Coronary artery (tissue), 2 donors: ENCODE measurements at places on chromosomes 4 and X.

DNA sequence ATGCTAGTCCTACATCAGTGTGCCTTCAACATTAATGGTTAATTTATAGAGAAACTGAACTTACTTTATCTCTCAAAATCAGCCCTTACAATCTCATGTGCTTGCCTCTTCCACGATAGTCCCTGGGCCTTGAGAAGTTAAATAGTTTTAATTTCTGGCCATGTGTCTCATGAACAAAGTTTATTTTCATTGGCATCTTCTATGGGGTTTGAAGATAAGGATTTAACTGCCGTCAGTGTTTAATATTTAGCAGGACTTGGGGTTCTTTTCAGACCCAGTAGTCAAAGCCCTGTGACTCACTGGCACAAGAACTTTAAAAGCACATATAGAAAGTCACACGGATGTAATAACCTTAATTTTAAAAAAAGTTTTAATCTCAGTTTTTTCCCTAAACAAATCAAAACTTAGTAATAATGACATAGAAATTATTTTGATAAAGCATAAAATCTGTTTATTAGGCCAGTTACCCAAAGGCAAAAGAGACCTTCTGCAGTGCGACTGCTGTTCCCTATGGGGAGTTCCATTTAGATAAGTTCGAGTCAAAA lies 10.1 kb upstream of the MPP1 start:
- DNase-seq, result no peak

DNA sequence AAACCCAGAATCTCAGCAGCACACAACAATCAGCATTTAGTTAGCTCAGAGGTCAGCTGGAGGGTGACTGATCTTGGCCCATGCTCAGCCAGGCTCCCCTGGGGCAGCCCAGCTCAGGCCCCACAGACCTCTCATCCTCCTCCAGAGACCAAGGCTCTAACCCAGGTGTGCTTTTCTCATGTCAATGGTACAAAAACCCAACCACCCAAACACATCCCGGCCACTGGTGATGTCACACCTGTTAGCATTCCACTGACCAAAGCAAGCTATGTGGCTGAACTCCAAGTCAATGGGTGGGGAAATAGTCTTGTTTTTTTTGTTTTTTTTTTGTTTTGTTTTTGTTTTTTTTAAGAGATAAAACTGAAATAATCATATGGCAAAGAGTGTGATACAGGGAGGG lies 77.5 kb downstream of the CYTL1 start:
- no peak for DNase-seq

DNA sequence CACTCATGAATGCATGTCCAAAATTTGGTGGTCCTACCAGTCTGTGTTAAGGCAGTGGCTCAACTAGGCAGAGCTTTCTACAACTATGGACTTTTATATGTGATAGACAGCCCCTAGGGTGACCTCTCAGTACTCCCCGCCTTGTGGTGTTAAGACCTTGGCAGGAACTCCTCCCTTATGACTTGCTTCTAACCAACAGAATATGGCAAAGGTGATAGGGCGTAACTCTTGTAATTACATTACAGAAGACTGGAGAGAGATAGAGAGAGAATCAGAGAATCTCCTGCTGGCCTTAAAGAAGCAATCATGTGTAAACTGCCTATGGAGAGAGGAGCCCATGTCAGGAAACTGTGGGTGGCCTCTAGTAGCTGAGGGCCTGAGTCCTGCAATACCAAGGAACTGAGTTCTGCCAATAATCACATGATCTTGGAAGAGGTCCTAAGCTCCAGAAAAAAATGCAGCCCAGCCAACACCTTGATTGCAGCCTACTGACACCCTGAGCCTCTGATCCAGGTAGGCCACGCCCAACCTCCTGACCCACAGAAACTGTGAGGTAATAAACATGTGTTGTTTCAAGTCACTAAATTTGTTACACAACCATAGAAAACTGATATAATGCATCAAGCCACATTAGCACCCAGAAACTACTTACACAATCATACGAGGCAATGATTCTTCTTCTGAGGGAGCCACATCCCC lies 68.9 kb downstream of the INPP4B start:
- DNase-seq, result no peak

DNA sequence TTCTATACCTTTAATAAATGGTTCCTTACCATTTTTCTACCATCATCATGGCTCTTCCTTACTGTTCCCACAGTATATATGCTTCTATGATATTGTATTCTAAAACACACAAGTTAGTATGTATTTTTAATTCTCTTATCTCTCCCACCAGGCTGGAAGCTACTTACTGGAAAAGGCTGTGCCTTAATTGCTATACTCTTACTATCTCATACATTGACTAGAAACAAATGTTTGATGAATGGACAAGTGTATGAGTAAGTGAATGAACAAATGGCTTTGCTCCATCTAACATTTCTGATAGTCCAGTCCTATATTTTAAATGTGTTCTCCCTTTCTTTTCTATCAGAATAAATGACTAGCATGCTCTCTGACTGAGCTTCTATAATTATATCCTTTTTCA lies 320.8 kb upstream of the RASGEF1B start:
- DNase-seq, result no peak

GRCh38 chrX:41946235-41946634 lies 22.9 kb upstream of the CASK start:
- no peak for DNase-seq

DNA sequence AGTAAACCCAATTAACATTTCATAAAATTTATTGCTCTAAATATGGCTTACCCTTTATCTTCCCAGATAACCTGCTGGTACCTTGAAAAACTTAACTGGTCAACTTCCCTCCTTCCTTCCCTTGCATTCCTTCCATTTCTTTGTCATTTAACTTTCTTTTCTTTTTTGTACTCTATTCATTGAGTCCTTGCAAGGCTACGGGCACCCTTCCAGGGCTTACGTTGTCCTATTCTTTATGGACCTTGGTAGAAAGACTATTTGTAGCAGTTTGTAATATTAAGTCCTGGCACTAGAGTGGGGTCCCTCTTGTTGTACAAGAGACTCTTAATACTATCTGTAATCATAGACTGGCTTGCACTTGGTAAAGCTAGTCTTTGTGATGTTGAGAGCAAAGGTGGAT lies 8.0 kb upstream of the GATB start:
- DNase-seq, result no peak

DNA sequence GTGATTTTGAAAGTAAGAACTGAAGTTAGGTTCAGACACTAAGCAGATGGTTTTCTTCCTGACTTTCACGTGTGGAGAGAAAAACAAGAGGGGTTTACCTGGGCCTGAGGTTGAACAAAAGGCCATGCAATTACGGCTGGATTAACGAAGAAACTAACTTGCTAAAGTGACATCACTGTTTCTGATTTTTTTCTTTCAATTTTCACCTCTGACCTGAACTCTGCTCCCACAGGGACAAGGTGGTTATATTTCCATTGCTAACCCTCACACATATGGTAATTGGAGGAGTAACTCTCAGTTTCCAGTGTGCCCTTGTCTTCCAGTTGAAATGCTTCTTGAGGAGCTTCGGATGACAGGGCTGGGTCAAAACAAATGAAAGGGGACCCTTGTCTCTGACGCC lies 38.0 kb downstream of the MSN start:
- no peak for DNase-seq

- DNase-seq, result no peak
Measured at GRCh38 chrX:110341189-110342035, 17.2 kb upstream of the RTL9 start.

DNA sequence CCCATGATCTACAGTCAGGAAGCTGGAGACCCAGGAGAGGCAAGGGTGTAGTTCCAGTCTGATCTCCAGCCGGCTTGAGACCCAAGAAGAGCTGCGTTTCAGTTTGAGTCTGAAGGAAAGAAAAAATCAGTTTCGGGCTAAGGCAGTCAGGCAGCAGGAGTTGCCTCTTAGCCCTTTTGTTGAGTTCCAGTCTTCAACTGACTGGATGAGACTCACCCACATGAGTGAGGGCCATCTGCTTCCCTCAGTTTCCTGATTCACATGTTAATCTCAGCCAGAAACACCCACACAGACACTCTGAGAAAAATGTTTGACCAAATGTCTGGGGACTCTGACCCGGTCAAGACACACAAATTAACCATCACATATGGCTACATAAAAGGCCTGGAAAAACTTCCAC lies 73.6 kb upstream of the ELOVL6 start:
- no peak for DNase-seq

GRCh38 chr4:40281099-40281498 lies 54.0 kb upstream of the CHRNA9 start:
- no peak for DNase-seq

GRCh38 chrX:427812-428725 lies 41.4 kb upstream of the PPP2R3B start:
- DNase-seq, result no peak

DNA sequence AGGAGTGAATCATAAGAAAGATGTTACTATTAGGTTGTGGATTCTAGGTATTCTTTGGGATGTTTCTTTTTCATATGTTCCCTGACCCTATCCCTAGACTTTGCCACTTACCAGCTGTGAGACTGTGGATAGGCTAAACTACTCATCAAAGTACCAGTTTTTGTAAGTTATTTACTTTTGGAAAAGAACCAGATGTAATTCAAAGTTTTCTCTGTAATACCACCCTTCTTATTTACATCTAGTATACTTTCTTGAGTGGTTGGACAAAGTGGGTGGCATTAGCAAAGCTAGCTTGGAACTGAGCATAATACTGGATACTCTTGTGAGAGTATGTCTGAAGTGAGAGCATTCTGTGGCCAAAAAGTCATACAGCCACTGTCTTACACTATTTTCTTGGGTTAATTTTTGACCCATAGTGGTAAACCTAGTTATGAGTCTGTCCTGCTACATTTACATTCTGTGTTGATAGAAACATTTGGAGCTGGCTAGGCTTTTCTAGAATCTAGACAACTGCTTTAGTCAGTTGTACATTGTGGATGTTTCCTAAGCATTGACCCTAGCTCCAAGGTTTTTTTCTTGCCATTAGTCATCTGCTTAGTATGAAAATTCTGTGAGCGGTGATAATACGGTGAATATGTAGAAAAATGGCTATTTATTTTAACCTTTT lies 41.7 kb downstream of the KDM6A start:
- DNase-seq, result no peak

- no peak for DNase-seq
Measured at GRCh38 chrX:118484216-118484903, 11.3 kb upstream of the DOCK11 start.

DNA sequence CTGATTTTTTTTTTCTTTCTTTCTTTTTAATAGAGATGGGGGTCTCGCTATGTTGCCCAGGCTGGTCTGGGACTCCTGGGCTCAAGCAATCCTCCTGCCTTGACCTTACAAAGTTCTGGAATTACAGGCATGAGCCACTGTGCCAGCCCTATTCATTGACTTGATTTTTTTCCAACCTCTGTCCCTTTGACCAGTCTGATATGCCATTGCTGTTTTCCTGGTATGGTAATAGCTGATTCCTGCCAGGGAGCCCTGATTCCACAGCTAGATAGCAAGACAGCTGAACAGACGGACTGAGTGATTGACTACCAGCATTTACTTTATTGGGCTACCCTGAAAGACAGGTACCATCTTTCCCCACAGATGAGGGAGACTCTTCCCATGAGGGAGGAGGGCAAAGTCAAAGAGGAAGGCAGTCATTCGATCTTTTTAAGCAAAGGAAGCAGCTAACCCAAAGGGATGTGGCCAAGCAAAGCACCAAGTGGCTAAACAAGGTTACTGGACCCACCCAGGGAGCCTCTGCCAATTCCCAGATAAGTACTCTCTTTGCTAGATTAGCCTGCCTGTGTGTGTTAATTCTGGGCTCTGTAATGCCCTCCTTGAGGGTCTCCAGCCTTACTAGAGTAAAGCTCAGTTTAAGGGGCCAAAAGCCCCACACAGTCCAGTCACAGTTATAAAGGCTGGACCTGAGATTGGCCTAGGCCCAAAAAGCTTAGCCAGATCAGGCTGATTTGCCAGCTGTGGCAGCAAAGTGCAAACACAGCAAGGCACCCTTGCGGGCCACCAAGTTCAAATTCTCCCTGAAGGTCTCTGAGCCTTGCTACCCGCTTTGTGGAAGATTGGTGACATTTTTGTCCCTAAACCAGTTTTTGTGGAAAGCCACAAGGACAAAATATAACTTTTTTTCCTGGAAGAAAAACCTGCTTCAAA lies 192.4 kb upstream of the GPC4 start:
- DNase-seq, result no peak

DNA sequence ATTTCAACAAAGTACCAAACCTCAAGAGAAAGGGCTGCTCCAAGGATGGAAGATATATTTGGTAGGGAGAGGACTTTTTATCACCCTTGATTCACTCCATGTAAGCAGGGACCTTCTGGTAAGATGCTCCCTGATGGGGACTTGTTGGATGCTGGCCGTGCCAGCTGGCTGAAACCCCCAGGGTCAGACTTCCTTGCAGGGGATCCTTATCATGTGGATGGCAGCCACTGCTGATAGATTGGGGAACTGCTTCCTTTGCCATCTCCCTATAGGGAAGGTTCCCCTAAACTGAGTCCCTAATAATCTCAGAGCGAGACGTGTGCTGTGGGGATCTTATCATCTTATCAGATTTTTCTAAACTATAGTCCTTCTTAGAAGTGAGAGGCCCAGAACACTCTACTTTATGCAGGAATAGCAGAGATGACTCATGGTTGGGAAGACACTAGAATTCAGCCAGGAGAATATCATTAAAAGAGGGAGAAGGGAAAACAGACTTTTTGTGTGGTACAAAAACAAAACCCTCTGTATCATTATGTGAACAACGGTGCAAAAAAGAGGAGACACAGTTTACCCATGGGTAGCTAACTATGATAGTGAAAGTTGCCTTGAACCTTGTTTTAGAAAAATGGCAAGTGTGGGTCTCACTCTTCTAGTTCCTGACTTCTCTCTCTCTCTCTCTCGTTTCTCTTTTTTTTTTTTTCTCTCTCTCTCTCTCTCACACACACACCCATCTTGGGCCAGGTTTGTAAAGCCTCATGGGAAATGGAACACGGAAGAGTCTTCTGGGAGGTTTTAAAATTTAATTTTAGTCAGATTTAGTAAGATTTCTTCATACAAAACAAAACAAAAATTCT lies 16.1 kb downstream of the RHOH start:
- DNase-seq, result no peak
